ENCODE measurements at places on chromosomes 16 and 17. TPM values are rescaled to one million over a fixed set of nuclear protein-coding genes. Genes with fewer than 3 reads are reported as not detected.

TOP2A gene
- 65.0 TPM for total RNA-seq

CCDC43 gene
- 20.8 TPM for total RNA-seq

ZG16 gene
- total RNA-seq = 0.12 TPM

SP6 gene
- 0.31 TPM for total RNA-seq

GAA gene
- 166 TPM for total RNA-seq

KIF18B gene
- 6.0 TPM for total RNA-seq

CMIP gene
- total RNA-seq = 72.5 TPM

CCL1 gene
- 1.5 TPM for total RNA-seq

CARD14 gene
- total RNA-seq = 6.1 TPM

ANKRD40CL gene
- total RNA-seq = not detected

CSH1 gene
- total RNA-seq = 1.2 TPM

RAB37 gene
- total RNA-seq = 0.94 TPM

FBXL16 gene
- total RNA-seq = 16.1 TPM

CEP295NL gene
- 32.3 TPM for total RNA-seq

SF3B3 gene
- total RNA-seq = 143 TPM

ATP5PD gene
- 148 TPM for total RNA-seq

MT1E gene
- total RNA-seq = 10.5 TPM

CDH5 gene
- 22.1 TPM for total RNA-seq

HIRIP3 gene
- total RNA-seq = 40.2 TPM

PLCG2 gene
- total RNA-seq = 11.3 TPM

Data from testis (tissue), 5 donors.